ENCODE measurements at places on chromosomes 2 and 18.

DNA sequence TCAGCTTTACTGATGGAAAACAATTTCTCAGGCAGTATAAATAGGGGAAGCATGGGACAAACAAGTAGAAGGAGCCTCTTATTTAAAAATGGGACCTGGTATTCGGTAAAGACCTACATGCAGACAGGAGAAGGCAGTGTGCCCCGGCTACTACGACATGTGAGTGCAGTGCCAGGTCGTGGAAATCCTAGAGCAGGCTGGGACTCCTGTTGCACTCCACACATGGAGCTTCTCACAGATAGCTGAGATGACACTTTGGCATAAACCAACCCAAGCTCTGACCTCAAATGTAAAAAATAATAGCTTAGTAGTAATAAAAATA, 885 bp upstream of the DSEL start:
- H3K36me3 ChIP-seq = peaks cover 3% of the 10 kb centered on the region
- no peak for DNase-seq
- peak overlapping the region; percentile 96 for H3K27ac ChIP-seq
- peaks cover 35% of the 10 kb centered on the region for H3K4me1 ChIP-seq

- H3K27me3 ChIP-seq = no peaks in the 10 kb centered on the region
- H3K27ac ChIP-seq = peak overlapping the region; percentile 80
- no peaks in the 10 kb centered on the region for H3K36me3 ChIP-seq
- DNase-seq = no peak
- no peak overlapping the region for H3K4me3 ChIP-seq
- H3K4me1 ChIP-seq = peaks cover 50% of the 10 kb centered on the region
These were observed 107.6 kb upstream of the OTOS start for GRCh38 chr2:240247868-240248720.

DNA sequence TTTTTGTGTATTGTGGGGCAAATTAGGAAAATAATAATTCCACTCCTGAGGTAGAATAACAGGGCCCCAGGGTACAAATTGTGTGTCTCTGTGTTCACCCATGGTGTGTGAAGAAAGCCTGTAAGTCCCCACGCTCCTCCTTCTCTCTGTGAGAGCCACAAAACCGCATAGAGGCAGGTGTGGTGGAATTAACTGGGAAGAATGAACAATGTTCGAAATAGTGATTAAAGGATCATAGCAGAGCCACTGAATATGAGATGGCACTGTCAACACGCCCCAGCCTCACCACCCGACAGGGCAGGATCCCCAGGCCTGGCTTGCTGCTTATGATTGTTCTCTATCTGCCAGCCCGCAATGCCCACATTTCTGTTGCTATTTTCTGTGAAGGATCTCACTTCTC, 14.1 kb downstream of the IL1RN start:
- no peak overlapping the region for H3K4me3 ChIP-seq
- peaks cover 8% of the 10 kb centered on the region for H3K27me3 ChIP-seq
- H3K27ac ChIP-seq = no peak overlapping the region
- peaks cover 10% of the 10 kb centered on the region for H3K4me1 ChIP-seq

DNA sequence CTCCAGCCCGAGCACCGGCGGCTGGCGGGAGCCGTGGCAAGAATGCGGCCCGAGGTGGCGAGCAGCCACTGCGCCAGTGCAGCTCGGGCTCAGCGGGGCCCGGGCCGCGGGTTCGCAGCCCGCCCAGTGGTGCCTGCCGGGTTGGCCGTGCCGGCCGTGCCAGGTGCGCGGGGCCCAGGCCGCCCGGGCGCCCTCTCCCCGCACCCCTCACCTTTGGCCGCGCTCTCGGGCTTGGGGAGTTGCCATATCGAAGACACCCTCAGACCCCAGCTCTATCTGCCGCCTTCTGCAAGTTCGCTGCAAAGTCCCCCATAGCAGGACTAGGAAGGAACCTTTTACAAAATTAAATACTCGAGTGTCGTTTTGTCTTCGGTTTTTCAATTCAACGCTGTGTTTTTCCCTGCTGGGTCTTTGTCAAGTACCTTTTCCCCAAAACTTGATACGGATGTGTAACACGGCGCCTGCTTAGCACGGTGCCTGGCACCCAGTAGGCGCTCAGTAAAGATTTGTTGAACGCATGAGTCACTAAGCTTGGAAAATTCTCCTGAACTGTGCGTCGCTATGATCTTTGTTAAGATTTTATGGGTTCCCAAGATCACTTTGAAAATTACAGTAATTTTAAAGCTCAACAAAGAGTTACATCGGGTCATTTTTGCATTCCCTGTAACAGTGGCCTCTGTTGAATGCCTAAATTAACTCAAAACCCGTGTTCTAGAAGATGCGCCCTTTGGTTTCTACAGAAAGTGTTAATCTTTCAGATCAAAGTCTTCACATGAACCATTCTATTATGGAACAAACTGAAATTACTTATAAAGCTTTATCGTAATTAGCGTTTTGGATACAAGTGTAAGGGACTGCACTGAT, 750 bp downstream of the STRADB start:
- peak overlapping the region; percentile 93 for H3K4me3 ChIP-seq
- H3K27ac ChIP-seq = peak overlapping the region; percentile 96
- H3K4me1 ChIP-seq = peaks cover 28% of the 10 kb centered on the region

GRCh38 chr2:233823731-233824121, 30.6 kb downstream of the HJURP start:
- no peak overlapping the region for H3K27ac ChIP-seq
- H3K27me3 ChIP-seq = peaks cover 7% of the 10 kb centered on the region
- DNase-seq = no peak
- H3K4me3 ChIP-seq = no peak overlapping the region
- no peaks in the 10 kb centered on the region for H3K4me1 ChIP-seq
- H3K36me3 ChIP-seq = no peaks in the 10 kb centered on the region

- no peak overlapping the region for H3K4me3 ChIP-seq
- no peak overlapping the region for H3K27ac ChIP-seq
- no peak for DNase-seq
- peaks cover 22% of the 10 kb centered on the region for H3K4me1 ChIP-seq
- peaks cover 34% of the 10 kb centered on the region for H3K27me3 ChIP-seq
These were observed 115.2 kb upstream of the REV1 start for GRCh38 chr2:99605036-99605435.

- peak overlapping the region; percentile 90 for H3K27ac ChIP-seq
- H3K4me1 ChIP-seq = peaks cover 8% of the 10 kb centered on the region
- no peak for DNase-seq
- H3K4me3 ChIP-seq = peak overlapping the region; percentile 72
- no peaks in the 10 kb centered on the region for H3K27me3 ChIP-seq
- peaks cover 22% of the 10 kb centered on the region for H3K36me3 ChIP-seq
These were observed 608 bp downstream of the CCDC138 start for GRCh38 chr2:108787216-108787541.

GRCh38 chr2:217090024-217090473, 230.2 kb upstream of the TNP1 start:
- H3K27ac ChIP-seq = peak overlapping the region; percentile 71
- peaks cover 10% of the 10 kb centered on the region for H3K4me1 ChIP-seq
- DNase-seq = no peak
- no peak overlapping the region for H3K4me3 ChIP-seq
- H3K36me3 ChIP-seq = no peaks in the 10 kb centered on the region

- H3K4me1 ChIP-seq = no peaks in the 10 kb centered on the region
- DNase-seq = no peak
- H3K27me3 ChIP-seq = no peaks in the 10 kb centered on the region
- no peak overlapping the region for H3K4me3 ChIP-seq
- H3K27ac ChIP-seq = no peak overlapping the region
These were observed 109.8 kb upstream of the FZD5 start for GRCh38 chr2:207879536-207879935.

- H3K4me3 ChIP-seq = no peak overlapping the region
- no peak for DNase-seq
- peaks cover 37% of the 10 kb centered on the region for H3K36me3 ChIP-seq
- no peaks in the 10 kb centered on the region for H3K27me3 ChIP-seq
These were observed 47.2 kb downstream of the HIBCH start for GRCh38 chr2:190272457-190272842.

- H3K27me3 ChIP-seq = no peaks in the 10 kb centered on the region
- DNase-seq = no peak
- H3K36me3 ChIP-seq = no peaks in the 10 kb centered on the region
- H3K4me1 ChIP-seq = peaks cover 3% of the 10 kb centered on the region
These were observed 43.0 kb upstream of the RHOB start for GRCh38 chr2:20403774-20404312.

- no peak for DNase-seq
- H3K4me3 ChIP-seq = no peak overlapping the region
- H3K27ac ChIP-seq = no peak overlapping the region
- H3K4me1 ChIP-seq = peaks cover 9% of the 10 kb centered on the region
- H3K27me3 ChIP-seq = no peaks in the 10 kb centered on the region
These were observed 30.7 kb upstream of the LGALSL start for GRCh38 chr2:64423303-64423702.

- H3K4me3 ChIP-seq = no peak overlapping the region
- H3K4me1 ChIP-seq = peaks cover 27% of the 10 kb centered on the region
- DNase-seq = no peak
- H3K27me3 ChIP-seq = peaks cover 4% of the 10 kb centered on the region
- peak overlapping the region; percentile 52 for H3K27ac ChIP-seq
These were observed 150.2 kb upstream of the POU3F3 start for GRCh38 chr2:104703669-104704068.

GRCh38 chr18:79402977-79403722, 7.4 kb downstream of the NFATC1 start:
- H3K36me3 ChIP-seq = peaks cover 2% of the 10 kb centered on the region
- no peak overlapping the region for H3K4me3 ChIP-seq
- no peak overlapping the region for H3K27ac ChIP-seq
- H3K4me1 ChIP-seq = peaks cover 40% of the 10 kb centered on the region

DNA sequence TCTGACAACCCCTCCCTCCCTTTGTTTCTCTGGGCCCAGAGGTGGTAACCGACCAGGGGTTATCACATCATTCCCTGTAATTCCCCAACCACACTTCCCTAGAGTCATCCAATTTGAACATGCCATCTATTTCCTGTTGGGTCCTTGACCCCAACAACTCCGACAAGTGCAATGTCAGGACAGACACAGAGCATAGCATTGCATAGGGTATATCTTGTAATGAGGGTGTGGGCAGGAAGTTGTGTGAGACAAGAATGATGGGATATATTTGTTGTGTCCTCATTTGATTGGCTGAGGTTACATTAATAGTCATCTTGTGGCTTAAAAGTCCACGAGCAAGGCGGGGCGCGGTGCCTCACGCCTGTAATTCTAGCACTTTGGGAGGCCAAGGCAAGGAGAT, 33.4 kb upstream of the CNOT11 start:
- H3K36me3 ChIP-seq = no peaks in the 10 kb centered on the region
- DNase-seq = no peak
- no peaks in the 10 kb centered on the region for H3K4me1 ChIP-seq
- no peak overlapping the region for H3K27ac ChIP-seq

DNA sequence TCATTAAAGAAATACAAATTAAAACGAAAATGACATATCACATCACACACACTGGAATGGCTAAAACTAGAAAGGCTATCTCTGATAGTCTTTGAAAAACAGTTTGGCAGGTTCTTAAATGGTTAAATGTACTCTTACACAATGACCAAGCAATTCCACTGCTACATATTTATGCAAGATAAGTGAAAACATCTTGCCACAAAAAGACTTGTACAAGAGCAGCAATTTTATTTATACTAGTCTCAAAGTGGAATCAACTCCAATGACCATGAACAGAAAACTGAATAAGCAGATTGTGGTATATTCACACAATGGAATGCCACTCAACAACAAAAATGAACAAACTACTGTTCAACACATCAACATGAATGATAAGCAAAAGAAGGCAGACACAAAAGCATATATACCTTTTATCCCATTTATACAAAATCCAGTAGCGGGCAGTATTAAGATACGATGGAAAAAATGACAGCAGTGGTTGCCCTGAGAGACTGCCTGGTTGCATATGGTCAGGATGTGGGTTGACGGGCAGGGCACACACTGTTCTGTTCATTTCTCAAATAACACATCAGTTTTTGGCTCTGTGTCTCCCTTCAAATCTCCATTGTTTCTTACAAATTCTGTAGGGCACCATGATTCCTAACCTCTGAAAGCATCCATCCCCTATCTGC, 25.4 kb downstream of the SP100 start:
- no peak overlapping the region for H3K4me3 ChIP-seq
- no peaks in the 10 kb centered on the region for H3K4me1 ChIP-seq
- no peaks in the 10 kb centered on the region for H3K27me3 ChIP-seq
- no peak for DNase-seq

DNA sequence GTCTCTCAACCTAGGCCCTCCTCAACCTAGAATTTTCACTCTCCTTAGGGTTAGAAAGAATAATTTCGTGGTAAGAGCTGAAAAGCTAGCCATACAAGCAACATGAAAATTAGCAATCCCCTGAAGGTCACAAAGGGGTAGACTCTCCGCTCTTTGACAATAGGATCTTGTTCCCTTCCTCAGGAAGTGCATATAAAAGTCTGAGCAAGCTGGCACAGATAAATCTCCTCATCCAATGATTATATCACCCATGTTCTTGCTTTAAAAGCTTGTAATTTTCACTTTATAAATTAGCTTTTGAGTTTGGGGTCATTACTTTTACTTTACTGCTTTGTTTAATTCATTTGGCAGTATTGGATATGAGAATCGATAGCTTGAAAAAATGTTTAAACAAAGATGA, 852.3 kb upstream of the CRIM1 start:
- no peaks in the 10 kb centered on the region for H3K27me3 ChIP-seq
- no peaks in the 10 kb centered on the region for H3K36me3 ChIP-seq
- DNase-seq = no peak
- H3K4me3 ChIP-seq = no peak overlapping the region

- no peak overlapping the region for H3K4me3 ChIP-seq
- H3K36me3 ChIP-seq = peaks cover 10% of the 10 kb centered on the region
- no peaks in the 10 kb centered on the region for H3K27me3 ChIP-seq
- H3K4me1 ChIP-seq = no peaks in the 10 kb centered on the region
- no peak overlapping the region for H3K27ac ChIP-seq
These were observed 327.6 kb upstream of the MMADHC start for GRCh38 chr2:149915151-149915550.

DNA sequence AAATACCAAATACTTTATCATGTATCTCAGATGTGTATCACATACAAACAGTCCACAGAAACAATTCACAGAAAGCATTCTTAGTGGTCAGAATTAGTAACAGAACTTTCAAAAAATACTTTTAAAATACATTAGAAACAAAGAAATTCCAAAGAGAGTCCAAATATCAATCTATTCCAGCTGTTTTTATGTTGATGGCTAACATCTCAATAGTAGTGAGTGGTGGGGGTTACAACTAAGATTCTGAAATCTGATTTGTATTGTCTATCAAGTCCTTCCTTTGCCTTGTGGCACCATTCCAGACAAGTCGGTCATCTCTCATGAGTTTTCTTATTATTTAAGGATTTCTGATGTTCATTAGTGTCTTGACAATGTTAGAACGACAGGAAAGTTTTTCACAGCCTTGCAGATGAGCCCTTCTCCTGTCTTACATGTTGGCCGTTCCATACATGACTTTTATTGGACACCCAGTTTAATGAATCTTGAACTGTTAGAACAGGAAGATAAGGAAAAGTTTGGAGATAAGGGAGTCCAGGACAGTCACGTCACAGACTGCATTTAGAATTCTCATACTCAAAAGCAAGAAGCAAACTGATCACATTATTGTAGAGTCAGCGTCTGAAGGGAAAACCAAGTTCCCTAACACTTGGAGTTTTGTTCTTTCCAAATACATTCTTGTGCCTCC, 410.3 kb downstream of the PID1 start:
- H3K27ac ChIP-seq = no peak overlapping the region
- no peak overlapping the region for H3K4me3 ChIP-seq
- H3K27me3 ChIP-seq = no peaks in the 10 kb centered on the region
- peaks cover 4% of the 10 kb centered on the region for H3K4me1 ChIP-seq
- no peaks in the 10 kb centered on the region for H3K36me3 ChIP-seq

Measured in mesothelial cell of epicardium (in vitro differentiated cells).